Right cardiac atrium (tissue), 5 donors: ENCODE measurements at places on chromosomes 12 and 14. TPM values are rescaled to one million over a fixed set of nuclear protein-coding genes. Genes with fewer than 3 reads are reported as not detected.

LYZ gene
- total RNA-seq: 48.4 TPM

TAS2R19 gene
- total RNA-seq: 0.77 TPM

PYGL gene
- 6.7 TPM for total RNA-seq

DNA sequence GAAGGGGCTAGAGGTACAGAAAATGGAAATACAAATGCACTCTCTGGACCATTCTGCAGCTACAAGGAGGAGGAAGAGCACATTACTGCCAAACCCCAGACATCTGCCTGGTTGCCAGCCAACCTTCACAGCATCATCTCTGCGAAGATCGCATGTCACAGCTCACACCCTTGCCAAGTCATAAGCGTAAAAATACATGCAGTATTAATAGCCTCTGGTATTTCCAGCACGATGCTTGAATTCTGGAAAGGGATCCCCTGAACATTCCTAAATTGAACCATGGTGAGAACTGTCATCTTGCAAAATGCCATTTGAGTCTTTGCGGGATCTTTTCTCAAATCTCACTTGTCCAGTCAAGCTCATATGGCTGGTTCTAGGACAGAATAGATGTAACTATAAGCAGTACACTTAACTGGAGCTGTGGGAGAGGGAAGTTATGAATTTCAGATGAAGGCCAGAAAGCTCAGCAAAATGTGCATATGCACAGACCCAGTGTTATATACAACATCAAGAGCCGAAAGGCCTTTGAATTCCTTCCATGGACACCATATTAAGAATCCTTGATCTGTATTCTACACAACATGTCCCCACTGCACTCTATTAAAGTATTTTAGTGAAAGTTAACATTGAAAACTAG, 211.6 kb downstream of the DUSP6 start:
- DNase-seq: peak; percentile 49

DNA sequence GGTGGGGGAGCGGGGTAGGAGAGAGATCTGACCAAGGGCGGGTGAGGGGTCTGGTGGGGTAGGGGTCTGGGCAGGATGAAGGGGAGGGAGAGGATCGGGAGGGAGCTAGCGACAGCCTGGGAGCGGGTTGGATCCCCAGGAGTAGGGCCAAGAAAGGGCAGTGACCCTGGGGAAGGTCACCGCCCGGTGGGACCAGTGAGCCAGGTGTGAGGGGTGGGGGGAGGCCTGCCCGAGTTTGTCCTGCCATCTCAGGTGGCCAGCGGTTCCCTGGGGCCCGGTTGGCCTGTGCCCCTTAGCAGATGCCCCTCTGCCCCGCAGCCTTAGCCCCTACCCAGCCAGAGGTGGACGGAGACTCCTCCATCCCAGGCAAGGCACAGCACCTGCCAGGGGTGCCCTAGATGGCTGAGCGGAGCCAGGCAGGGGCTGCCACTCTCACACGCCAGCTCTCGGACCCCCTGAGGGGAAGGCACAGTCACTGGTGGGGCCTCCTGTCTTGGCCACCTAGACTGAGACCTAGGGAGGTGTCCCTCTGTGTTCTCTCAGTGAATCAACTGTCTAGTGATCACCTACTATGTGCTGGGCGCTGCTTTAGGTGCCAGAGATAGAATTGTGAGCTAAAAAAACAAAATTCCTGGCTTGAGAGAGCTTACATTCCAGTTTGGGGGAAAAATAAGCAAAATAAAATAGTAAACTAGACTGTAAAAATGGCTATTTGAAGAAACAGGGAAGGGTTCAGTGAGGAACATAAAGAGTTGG, 629 bp upstream of the TTC7B start:
- DNase-seq: no peak

- no peak for DNase-seq
Measured at GRCh38 chr14:95023115-95023514, 134.2 kb downstream of the DICER1 start.

DNA sequence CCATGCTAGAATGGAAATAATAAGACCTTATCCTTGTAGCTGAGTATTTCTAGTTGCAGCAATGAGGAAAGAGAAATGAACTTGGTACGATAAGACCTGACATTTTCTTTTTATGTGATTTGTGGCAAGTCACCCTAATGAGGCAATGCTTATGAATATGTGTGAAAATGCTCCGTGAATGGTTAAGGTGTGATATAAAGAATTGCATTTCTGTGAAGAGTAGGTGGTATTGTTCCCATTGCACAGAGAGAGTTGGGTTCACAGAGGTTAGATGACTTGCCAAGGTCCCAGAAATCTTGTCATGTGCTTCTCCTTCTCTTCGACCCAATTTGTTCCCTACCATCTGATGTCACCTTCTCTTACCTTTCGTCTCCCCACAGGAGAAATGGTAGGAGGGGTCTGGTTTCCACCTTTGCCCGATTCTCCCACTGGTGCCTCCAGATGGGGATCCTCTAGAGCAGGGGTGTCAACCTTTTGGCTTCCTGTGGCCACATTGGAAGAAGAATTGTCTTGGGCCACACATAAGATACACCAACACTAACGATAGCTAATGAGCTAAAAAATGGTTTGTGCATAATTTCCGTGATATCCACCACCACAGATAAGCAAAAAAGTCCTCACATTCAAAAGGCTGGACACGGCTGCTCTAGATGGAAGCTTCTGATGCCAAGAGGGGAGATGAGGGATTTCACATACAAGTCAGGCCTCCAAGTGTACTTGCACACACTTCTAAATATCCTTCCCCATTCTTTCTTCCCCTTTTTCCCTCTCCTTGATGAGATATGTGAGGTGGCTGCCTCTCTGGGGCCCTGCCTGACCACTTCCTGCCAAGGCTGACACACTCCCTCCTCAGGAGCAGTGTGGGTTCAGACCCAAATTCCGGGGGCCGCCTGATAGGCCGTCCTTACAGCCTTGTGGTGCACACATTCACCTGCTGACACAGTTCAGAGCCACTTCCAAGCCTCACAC, 96.1 kb downstream of the PLXNC1 start:
- DNase-seq: no peak

DNA sequence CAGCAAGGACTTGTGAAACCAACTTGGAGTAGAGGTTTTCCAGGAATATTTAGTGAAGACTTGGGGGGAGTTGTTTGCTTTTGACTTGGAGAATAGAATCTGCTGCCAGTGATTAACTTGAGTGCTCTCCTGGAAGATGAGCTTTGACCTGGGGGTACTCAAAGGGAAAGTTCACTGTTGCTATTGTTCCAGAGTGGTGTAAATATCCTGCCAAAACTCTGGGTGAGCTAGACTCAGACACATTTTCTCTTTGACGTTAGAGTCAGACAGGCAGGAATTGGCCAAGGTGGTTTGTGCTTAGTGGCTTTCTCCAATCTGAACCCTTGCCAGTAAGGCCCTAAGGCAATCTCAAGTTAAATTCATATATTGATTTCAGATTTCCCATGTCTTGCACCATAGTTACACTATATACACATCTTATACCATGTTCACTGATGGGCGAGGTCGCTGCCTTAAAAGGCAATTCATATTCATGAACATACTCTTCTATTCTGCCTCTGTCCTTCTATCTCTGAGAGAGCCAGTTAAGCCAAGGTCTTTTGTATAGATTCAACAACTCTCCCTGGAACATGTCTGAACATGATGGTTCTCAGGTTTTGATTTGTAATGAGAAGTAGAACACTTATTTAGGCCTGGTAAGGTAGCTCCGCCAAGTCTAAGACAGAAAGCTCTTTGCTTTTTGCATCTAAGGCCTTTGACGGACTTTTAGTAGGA, 204.6 kb upstream of the SLC38A2 start:
- DNase-seq: no peak

DNA sequence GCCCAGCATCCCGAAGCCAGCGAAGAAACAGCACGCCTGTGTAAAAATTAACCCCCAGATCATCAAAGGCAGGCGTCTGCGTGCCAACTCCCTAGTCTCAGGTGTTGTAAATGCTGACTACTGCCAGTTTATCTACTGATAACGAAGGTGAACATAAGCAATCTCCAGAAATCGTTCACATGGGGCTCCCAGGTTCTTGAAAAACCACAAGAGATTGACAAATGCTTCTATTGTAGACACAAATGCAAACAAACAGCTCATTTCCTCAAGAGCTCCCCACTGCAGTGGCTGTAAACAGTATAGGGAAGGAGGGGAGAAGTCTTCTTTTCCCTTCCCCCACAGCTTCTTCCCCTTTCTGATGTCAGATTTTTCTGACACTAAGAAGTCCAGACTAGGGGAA, 5.3 kb upstream of the PLEKHG3 start:
- no peak for DNase-seq

DNA sequence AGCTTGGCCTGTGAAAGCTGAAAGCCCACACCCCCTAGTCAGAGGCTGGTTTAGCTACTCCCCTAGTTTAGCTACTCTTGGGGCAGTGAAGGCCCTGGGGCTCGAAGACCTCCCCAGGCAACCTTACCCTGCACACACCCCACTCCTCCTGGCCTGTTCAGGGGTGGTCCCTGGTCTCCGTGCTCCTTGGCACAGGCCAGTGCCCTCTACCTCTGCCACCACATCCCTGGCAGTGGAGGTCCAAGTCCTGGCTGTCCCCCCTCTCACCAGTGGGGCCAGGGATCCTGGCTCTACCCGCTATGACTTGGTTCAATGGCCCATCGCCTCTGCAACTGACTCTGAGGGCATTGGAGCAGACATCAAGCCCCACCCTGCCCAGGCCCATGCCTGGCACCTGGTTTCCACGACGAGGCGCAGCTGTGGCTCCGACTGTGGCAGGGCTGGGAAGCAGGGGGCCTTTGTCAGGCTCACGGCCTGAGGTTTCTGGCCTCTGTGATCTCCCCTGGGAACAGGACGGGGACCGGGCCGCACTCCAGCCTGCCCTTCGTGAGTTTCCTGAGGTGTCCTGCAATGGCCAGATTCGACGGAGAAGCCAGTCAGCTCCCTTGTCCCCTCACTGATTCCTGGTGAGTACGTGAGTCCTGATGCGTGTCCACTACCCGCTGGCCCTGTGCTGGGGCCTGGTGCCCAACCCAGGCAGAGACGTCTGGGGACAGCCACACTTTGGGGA, 5.7 kb downstream of the TMEM121 start:
- no peak for DNase-seq

GRCh38 chr12:127970491-127970890, 296.5 kb upstream of the TMEM132C start:
- no peak for DNase-seq

GRCh38 chr14:100122481-100123223, 36.8 kb downstream of the DEGS2 start:
- no peak for DNase-seq

- no peak for DNase-seq
Measured at GRCh38 chr12:27178723-27179399, 65.2 kb upstream of the STK38L start.

DNA sequence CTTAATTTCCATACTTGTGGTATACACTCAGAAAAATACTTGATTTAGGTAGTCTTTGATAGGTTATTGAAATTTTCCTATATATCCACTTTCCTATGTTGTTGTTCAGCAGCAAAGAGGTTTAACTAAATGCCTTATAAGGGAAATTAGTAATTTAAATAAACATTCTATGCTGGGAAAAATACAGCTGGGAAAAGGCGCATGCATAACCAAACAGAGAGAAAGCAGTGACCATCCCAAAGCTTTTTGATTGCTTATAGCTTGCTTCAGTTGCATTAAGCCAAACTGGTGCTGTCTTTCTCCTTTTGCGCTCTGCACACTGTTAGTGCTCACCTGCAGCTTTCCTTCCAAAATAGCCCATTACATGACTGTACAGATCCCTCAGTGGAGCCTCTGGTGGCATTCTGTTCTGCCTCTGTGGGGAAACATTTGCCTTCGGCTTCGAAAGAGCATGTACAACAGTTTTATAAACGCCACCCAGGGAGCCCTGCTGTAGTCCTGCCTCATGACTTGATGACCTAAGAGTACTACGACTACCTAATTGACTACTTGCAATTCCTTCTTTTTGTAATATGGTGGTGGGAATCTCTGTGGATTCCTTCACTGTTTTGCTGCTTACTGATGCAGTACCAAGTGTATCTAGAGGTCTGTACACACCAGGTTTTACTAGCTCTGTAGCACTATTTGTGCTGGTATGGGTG, 120.8 kb downstream of the RALGAPA1 start:
- no peak for DNase-seq

DNA sequence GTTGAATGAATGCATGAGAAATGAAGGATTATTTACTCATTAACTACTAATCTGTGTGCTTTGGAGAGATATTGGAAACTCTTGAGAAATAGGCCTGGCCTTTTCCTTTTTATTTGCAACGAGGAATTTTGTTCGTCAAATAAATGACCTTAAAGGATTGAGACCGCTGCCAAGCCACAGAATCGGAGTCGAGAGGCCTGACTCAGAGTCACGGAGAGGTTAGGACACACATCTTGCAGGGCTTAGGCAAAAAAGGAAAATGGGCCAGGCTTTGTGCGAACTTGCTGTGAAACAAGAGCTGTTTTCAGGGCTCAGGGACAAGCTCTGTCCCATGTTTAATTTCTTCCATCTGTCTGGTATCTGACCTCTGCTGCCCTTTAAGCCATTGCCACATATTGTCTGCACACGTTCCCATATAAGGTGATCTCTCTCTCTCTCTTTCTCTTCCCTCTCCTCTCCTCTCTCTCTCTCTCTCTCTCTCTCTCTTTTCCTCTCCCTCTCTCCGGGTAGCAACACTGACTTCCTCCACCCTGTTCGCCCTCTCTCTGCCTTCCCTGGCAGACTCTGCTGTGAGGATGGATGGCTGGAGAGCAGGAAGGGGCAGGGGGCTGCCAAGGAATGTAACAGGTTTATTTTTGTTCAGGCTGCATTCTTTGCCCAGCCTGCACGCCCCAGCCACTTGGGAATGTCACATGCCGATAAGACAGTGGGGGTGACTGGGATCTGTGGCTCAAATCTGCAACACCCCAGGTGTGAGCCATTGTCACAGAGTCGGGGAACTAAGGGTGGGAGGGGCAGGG, 14.9 kb upstream of the IFT81 start:
- peak; percentile 84 for DNase-seq

- DNase-seq: no peak
Measured at GRCh38 chr12:27505761-27506160, 18.2 kb upstream of the PPFIBP1 start.

DNA sequence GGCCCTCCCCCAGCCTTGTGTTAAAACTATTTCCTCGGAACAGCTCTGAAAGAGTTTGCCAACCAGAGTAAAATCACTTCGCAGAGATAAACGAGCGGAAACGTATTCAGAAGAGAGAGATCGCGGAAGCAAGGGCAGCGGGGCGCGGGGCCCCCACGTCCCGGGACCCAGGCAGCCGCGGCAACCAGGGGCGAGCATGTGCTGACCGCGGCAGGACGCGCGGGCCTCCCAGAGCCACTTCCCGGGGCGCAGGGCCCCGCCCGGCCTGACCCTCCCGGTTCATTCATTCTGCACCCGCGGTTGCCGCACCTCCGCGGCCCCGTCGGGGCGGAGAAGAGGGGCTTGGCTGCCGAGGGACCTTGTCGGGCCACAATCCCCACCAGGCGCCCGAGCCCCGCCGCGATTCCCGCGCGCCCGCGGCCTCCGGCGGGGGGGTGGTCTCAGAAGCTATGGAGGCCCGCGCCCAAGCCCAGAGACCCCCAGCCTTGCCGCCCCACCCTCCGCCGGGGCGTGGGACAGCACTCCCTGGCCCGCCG, 598 bp downstream of the UBE2N start:
- DNase-seq: peak; percentile 79
